ENCODE measurements at places on chromosomes 7 and 10.

GRCh38 chr10:108104551-108105156, 940.1 kb upstream of the SORCS1 start:
- DNase-seq = no peak

DNA sequence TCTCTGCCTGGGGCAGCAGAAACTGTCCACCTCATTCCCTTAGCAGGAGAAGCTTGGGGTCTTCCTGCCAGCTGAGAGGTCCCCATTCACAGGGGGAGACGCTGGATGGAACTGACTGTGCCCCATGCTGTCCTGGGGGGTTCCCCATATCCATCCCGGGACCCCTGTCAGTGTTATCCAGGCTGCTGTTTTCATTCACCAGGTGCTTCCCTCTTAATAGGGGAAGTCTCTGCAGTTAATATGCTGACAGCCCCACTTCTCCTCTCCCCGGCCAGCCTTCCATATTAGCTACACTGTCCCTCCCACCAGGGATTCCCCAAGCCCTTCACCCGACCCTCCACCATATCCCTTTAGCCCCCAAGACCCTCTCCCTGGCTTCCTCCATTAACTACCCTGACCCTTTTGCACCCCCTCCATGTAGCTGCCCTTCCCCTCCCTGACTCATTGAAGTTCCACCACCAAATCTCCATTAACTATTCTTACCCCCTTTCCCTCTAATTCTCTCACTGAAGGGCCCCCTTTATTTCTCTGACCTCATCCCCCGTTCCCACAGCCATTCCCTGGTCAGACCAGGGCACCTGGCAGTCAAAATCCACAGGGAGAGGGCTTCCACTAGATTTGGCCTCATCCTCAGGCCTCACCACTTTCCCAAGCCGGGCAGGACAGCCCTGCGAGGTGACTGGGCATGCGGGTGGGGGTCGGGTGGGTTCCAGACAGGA, 92.0 kb upstream of the PAX2 start:
- no peak for DNase-seq

GRCh38 chr7:136693166-136694119, 175.0 kb upstream of the CHRM2 start:
- no peak for DNase-seq

- DNase-seq = no peak
Observed at GRCh38 chr7:12490107-12490688, 80.3 kb upstream of the SCIN start.

DNA sequence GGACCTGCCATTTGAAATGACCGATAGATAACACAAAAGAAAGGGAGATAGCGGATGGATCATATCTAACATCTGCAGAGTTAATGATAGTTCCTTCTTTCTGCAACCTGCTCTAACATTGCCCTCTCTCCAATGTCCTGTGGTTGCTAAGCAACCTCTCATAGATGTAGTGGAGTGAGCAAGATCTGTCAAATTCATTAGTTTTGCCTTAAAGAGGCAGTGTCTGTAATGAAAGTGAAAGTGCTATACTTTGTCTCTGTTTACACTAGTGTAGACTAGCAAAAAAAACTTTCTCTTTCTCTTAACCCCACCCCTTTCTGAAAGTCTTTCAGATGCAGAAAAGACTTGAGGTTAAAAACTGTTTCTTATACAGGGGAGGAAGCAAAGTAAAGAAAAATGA, 1196.9 kb downstream of the SORCS3 start:
- no peak for DNase-seq

GRCh38 chr10:71731791-71732190, 12.2 kb upstream of the C10orf105 start:
- no peak for DNase-seq

GRCh38 chr7:114622221-114622620, 207.6 kb downstream of the FOXP2 start:
- DNase-seq = no peak

DNA sequence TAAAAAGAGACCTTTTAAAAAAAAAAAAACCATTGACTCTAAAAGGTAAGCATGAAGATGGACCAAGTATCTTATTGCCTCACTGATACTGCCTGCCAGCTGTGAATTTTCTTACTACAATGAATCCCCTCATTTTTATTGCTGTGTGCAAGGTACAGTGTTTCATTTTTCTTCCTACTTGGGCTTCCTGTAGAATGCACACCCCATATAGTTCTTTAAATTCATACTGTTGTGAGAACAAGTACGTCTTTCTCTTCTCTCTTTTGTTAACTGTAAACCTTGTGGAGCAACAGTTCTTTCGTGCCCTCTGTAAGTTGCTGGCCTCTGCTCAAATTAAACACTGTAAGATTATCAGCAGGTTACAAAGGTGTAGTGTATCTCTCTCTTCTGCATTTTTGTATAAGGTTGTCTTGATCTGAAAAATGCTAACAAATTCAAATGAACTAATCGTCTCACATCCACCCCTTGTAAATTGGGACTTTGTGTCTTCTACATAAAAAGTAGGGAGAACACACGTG, 105.6 kb downstream of the VTI1A start:
- no peak for DNase-seq

DNA sequence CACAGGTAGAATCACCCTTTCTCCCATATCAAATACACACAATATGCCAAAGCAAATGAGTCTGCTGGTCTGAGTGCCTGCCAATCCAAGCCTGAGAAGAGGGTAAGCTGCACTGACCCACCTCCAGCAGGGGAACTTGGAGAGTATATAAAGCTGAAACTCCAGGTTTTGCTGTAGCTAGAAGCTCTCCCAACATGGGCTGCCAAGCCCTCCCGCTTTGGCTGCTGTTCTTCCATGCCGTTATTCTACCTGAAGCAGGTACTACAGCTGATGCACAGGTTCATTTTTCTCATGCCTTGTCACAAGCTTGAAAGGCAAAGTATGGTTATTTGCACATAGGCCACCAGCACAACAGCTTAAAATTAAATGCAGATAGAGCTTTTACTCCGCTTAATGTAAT, 21.5 kb upstream of the C10orf120 start:
- no peak for DNase-seq

GRCh38 chr10:7408291-7409044, 2.4 kb downstream of the SFMBT2 start:
- DNase-seq = no peak

DNA sequence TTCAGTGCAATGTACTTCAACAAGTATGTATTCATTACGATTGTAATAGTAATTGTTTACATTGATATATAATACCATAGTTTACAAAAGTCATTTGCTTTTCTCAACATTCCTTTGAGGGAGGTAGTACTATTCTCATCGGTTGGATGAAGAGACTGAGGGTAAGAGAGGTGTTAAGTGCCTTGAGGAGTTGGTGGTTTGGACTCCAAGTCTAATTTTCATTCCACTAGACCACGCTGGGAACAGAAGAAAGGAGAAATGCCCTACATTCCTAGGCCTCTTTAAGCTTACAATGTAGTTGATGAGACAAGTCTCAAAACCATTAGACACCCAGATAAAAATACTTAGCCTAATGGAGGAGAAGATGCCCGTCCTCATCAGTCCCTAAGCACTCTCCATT, 28.6 kb downstream of the CDK1 start:
- DNase-seq = no peak

GRCh38 chr10:11616021-11616420, 4.6 kb upstream of the USP6NL start:
- DNase-seq = no peak

- DNase-seq = no peak
Observed at GRCh38 chr7:128838981-128839731, 8.9 kb downstream of the FLNC start.

DNA sequence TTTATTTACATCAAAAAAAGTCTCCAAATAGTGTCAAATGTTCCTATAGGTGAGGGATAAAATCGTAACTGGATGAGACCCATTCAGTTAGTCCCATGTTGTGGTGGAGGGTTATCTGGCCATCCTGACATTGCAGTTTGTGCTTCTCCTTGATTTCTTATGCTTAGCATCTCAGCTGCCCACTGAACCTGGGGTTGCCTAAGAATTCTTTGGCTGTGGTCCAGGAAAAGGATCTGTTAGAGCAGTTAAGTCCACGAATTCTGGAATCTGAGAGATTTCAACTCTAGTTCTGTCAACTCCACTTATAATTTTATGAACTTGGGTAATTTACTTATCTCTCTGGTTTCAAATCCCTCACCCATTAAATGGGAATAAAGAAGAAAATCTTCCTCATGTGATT, 1673.4 kb downstream of the REEP3 start:
- DNase-seq = no peak

DNA sequence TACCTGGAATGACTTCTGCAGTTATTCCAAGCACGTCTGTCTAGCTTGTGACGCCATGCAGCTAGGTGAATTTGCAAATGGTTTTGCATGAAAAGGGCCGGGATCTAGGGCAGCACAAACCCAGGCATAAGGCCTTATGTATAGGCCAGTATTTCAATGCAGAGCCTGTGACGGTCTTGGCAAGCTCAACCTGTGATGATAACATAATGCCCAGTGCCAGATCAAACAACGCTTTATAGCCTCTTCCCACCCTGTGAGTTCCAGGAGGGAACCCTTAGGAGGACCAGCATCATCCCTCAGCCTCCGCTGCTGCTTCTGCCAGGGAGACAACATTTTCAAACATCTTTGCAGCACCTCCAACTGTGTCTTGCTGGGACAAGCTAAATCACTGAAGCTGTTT, 390.7 kb downstream of the INHBA start:
- DNase-seq = no peak

GRCh38 chr7:23299770-23300300, 696 bp downstream of the MALSU1 start:
- DNase-seq = no peak

DNA sequence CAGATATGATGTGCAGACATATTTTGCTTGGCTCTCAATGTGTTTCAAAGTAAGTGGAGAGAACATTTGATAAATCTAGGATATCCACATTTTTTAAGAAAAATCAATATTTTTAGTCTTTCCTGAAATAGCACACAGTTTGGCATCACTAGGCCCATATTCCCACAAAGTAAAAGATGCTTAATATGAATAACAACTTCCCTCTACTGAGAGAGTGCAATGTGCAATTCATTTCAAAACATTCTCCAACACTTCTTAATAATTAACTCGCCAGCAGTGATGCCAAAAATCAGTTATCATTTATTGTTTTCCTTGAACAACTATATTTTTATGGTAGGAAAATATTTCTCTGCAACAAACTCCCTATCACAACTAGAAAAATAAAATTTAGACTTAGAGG, 800.2 kb upstream of the MBL2 start:
- DNase-seq = no peak

- peak; percentile 45 for DNase-seq
Observed at GRCh38 chr7:32846630-32847225, 44.8 kb downstream of the KBTBD2 start.

DNA sequence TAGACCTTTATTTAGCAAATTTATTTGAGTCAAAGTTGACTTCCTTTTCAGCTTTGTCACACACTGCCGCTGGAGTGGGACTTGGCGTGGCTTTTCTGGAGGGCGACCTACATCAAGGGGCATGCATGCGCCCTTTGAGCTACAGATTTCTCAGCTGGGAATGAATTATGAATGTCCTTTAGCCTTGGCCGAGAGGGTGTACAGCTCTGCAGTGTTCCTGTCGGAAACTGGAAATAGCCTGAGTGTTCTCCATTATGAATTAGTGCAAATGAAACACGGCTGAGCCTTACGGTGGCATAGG, 79.7 kb downstream of the GLRX3 start:
- no peak for DNase-seq

DNA sequence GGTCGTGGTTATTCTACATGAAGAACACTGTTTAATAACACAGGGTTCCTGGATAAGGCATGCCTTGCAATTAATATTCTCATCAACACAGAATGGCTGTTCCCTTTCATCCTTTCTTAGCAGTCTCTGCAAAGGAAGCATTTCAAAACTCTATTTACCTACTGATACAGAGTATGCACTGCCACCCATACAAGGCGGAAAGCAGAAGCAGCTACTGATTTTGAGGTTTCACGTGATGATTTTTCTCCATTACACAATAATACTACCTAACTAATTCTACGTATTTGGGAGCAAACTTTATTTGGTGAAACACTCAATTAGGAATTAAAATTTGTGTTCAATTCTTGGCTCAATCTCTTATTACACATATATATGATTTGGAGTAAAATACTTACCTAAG, 43.0 kb upstream of the COL1A2 start:
- DNase-seq = no peak

- no peak for DNase-seq
Observed at GRCh38 chr7:140726281-140726680, 29.8 kb downstream of the NDUFB2 start.

DNA sequence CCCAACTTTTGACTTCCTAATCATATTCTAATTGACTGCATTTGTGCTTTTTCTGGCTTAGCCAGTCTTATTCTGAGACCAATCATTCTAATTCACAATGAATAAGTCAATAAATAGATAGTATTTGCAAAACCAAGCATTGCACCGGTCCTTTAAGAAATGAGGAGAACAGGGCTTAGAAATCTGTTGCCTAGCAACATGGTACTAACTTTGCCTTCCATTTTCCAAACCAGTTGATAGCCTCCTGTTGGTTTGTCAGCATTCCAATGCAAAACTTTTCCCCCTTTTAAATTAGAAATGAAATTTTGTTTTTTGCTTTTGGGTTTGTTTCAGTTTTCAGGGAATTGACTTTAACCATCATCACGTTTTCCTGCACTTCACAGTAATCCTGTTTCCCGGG, 603.5 kb upstream of the NRP1 start:
- no peak for DNase-seq

DNA sequence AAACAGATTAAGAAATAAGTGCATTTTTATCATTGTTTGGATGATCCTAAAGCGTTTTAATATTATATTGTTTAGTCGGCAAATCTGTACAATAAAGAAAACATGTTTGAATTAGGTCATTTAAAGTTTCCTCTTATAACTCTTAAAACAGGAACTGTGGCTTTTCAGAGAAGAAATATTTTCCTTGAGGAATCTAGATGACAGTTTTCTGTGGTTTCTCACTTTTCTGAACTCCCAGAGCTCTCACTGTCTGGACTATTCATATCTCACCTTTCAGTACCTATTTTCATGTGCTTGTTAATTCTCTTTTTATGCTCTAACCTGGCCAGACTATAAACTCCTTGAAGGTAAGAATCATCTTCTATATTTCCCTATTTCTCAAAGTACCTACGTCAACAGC, 135.1 kb downstream of the CHN2 start:
- no peak for DNase-seq

GRCh38 chr7:64869121-64869725, 33.9 kb upstream of the ZNF273 start:
- no peak for DNase-seq

- DNase-seq = no peak
Observed at GRCh38 chr7:74343281-74344131, 54.3 kb downstream of the CLIP2 start.
